ENCODE measurements at places on chromosomes 6 and 20. TPM values are rescaled to one million over a fixed set of nuclear protein-coding genes. Genes with fewer than 3 reads are reported as not detected.

The STX11 gene
- 0.36 TPM for polyA plus RNA-seq

DNA sequence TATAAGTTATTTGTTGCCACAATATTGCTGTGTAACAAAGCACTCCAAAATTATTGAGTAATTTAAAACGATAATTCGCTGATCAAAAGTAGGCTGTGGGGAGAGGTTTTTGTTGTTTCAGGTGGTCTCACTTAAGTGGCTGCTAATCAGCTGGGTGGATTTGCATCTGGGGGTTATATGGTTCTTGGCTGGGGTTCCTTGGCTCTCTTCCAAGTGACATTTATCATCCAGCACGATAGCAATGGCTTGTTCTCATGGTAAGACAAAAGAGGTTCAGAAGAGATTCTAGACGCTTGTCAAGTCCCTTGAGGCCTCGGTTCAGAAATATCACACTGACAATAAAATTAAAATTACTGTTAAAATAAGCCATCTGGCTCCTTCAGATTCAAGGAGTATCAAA lies 1648.8 kb downstream of the GRIK2 start:
- DNase-seq, result no peak

GRCh38 chr6:90581146-90581545 lies 5.7 kb downstream of the MAP3K7 start:
- no peak for DNase-seq

DNA sequence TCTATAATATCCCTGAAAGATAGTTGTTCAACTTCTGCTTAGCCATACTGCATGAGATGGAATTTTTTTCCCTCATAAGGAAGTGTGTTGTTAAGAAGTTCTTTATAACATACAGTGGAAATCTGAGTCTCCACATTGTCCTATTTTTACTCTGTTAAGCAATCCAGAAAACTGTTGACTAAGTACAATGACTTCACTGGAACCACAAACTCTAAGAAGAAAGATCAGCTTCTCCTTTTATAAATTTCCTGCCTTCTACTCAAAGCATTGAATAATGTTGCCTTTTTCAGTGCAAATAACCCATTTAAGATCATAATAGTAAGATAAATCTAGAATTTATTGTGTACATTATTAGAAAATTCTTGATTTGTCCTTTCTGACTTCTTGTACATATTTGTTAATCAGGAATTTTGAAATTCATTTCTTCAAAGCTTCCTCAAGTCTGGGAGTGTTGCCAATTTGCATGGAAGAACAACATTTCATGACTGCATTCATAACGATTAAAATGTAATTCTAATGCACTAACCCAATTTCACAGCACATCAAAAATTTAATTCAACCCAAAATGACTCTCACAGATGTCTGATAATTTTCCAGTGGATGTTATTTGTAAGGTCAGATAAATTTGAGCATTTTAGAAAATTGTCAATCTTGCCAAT lies 45.6 kb upstream of the ANKEF1 start:
- no peak for DNase-seq

DNA sequence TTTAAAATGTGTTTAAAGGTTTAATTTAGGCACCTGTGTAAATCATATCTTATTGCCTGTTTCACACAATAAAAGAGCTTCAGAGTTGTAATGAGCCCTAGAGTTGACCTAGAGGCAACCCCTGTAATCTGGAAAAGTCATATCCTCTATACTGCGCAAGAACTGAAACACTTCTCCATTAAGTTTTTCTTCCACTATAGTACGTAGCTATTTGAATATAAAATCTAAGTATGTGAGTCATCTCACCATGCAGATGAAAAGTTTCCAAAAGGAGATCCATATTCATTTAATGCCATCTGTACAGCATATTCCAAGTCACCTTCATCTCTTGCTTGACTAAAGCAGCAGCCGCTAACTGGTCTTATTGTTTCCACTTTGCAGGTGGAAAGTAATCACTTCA lies 26.0 kb upstream of the TAAR1 start:
- DNase-seq, result no peak

DNA sequence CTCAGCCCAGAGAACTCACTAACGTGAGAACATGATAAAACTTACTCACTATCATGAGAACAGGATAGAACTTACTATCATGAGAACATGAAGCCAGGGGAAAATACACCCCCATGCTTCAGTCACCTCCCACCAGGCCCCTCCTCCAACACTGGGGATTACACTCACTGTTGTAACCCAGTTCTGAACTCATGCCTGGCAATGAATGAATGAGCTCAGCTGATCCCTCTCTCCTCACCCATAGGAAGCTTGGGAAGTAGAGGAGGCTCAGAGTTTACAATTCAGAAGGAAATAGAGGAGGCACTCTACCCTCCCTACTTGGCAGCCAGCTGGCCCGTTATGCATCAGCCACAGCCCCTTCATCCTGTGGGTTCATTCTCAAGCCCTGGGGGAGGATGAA lies 102.5 kb downstream of the EYA2 start:
- DNase-seq, result no peak

- no peak for DNase-seq
These were observed 66.0 kb upstream of the RIN2 start for GRCh38 chr20:19692100-19692499.

All from A549 (cell line).